ENCODE measurements at places on chromosomes 2 and 18. TPM values are rescaled to one million over a fixed set of nuclear protein-coding genes. Genes with fewer than 3 reads are reported as not detected.
A peak's percentile ranks its signal among the peaks of the same experiment; 100 is the strongest.

Gene GREB1
- 1.1 TPM for total RNA-seq

Gene ERFE
- 0.88 TPM for total RNA-seq

Gene CCDC102B
- total RNA-seq, result 9.4 TPM

Gene ATP9B
- total RNA-seq, result 29.3 TPM

Gene IL36A
- not detected for total RNA-seq

Gene PPP4R1
- total RNA-seq, result 143 TPM

Gene PLEK
- total RNA-seq, result 0.36 TPM

GRCh38 chr18:79917169-79917852 is 34.1 kb downstream of the SLC66A2 start:
- H3K36me3 ChIP-seq, result peaks cover 3% of the 10 kb centered on the region
- no peaks in the 10 kb centered on the region for H3K4me1 ChIP-seq
- DNase-seq, result peak; percentile 64
- H3K4me3 ChIP-seq, result no peak overlapping the region
- H3K27me3 ChIP-seq, result no peaks in the 10 kb centered on the region
- H3K27ac ChIP-seq, result no peak overlapping the region

- H3K27me3 ChIP-seq, result no peaks in the 10 kb centered on the region
- H3K36me3 ChIP-seq, result no peaks in the 10 kb centered on the region
- DNase-seq, result peak; percentile 63
- peaks cover 30% of the 10 kb centered on the region for H3K4me1 ChIP-seq
Observed at GRCh38 chr2:237865623-237866041, 6.2 kb downstream of the RAMP1 start.

- H3K4me3 ChIP-seq, result no peak overlapping the region
- no peaks in the 10 kb centered on the region for H3K27me3 ChIP-seq
- DNase-seq, result peak; percentile 58
- no peaks in the 10 kb centered on the region for H3K4me1 ChIP-seq
- H3K27ac ChIP-seq, result no peak overlapping the region
Observed at GRCh38 chr18:50099725-50100407, 95.1 kb downstream of the MYO5B start.

GRCh38 chr2:102832789-102833188 is 71.0 kb downstream of the TMEM182 start:
- no peaks in the 10 kb centered on the region for H3K27me3 ChIP-seq
- no peaks in the 10 kb centered on the region for H3K36me3 ChIP-seq
- no peak for DNase-seq
- H3K27ac ChIP-seq, result no peak overlapping the region

DNA sequence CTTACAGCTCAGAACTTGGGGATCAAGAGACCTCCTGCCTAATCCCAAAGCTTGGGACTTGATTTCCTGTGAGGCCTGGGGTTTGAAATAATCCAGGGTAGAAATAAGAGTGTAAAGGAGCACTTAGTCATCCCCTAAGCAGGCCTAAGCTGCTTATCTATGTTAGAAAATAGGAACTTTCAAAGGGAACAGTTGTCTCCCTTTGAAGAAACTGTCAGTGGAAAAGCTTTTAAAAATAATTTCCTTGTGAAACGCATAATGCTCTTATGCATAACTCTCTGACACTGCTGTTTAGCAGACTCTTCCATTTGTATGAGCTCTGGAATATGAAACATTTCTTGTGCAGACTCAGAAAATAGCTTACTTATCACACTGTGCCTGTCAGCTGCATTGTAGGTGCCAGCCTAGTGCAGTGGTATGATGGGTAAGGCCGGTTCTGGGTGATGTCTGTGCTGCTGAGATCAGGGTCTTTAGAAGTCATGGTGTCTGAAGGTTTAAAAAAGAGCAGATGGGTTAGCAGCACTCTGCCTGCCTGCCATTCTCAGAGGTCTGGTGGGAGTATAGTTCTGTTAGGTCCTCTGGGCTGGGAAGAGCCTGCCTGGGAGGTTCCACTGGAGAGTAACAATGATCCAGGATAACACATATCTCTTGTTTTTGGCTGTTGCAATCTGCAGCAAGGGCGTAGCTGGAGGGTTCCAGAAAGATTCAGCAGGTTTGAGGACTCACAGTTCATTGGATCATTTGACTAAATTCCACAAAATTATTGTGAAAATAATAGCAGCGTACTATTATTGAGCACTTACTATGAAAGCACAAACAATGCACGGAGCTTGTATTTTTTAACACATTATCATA is 283.2 kb upstream of the MEX3C start:
- no peaks in the 10 kb centered on the region for H3K4me1 ChIP-seq
- no peak for DNase-seq

DNA sequence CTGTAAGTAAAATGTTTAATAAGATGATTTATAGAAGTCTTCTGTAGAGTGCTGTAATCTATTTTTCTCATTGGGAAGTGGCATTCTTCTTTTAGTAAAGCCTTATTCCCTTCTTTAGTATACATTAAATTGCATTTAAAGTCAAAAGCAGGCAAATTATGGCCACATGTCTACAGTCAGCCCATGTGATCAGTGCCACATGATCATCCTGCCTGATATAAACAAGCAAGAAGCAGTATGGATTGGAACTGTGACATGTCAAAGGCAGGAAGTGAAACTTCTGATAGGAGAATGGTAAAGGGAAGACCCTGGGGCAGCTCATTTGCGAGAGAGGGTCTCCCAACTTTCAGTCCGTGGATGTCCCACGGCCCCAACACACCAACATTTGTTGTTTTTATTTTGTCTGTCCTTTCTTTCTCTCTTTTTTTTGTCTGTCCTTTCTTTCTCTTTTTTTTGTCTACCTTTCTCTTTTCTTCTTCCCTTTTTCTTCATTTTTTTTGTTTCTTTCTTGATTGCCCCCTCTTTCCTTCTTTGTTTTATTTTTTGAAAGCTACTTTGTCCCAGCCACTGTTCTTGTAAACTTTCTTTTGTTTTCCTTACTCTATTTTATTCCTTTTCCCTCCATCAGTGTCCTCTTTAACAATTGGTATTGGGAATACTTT is 154.9 kb downstream of the DTNA start:
- H3K4me1 ChIP-seq, result no peaks in the 10 kb centered on the region
- H3K4me3 ChIP-seq, result no peak overlapping the region
- no peak overlapping the region for H3K27ac ChIP-seq
- H3K36me3 ChIP-seq, result no peaks in the 10 kb centered on the region
- no peak for DNase-seq
- no peaks in the 10 kb centered on the region for H3K27me3 ChIP-seq

GRCh38 chr2:106142683-106143082 is 51.4 kb downstream of the UXS1 start:
- DNase-seq, result no peak
- H3K36me3 ChIP-seq, result no peaks in the 10 kb centered on the region
- H3K27ac ChIP-seq, result no peak overlapping the region
- H3K4me1 ChIP-seq, result peaks cover 11% of the 10 kb centered on the region
- H3K27me3 ChIP-seq, result no peaks in the 10 kb centered on the region

- H3K27ac ChIP-seq, result no peak overlapping the region
- no peaks in the 10 kb centered on the region for H3K36me3 ChIP-seq
- no peaks in the 10 kb centered on the region for H3K27me3 ChIP-seq
- peak; percentile 70 for DNase-seq
Observed at GRCh38 chr2:1713142-1713838, 31.0 kb downstream of the PXDN start.

- no peak overlapping the region for H3K4me3 ChIP-seq
- no peaks in the 10 kb centered on the region for H3K27me3 ChIP-seq
- no peak overlapping the region for H3K27ac ChIP-seq
- no peak for DNase-seq
- no peaks in the 10 kb centered on the region for H3K4me1 ChIP-seq
Observed at GRCh38 chr2:16722677-16723076, 57.0 kb upstream of the CYRIA start.

DNA sequence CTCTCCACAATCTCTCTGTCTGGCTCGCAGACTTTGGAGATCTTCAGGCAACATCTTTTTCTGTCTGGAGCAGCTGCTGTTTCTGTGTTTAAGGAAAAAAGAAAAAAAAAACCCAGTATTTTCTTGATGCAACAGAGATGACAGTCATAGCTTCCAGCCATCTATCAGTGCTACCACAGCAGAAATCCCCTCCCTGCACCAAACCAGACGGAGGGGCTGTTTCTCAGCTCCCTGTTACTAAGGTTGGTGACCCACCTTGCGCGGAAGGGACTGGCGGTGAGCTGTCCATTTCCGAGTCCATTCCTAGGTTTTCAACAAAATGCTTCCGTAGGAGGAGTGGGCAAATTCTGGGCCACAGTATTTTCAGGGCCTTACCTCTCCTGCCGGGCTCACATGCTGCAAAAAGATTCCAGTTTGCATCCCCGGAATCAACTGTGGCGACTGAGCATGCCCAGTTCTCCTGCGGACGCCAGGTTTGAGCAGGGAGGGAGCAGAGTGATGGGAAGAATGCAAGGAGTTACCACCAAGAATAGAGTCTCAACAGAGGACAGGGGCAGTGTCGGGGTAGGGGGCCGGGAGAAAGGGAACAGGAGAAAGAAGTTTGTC is 1.2 kb downstream of the SLC4A10 start:
- no peak overlapping the region for H3K27ac ChIP-seq
- no peaks in the 10 kb centered on the region for H3K4me1 ChIP-seq
- DNase-seq, result no peak

GRCh38 chr2:136029149-136029548 is 43.7 kb upstream of the DARS1 start:
- H3K4me3 ChIP-seq, result no peak overlapping the region
- no peaks in the 10 kb centered on the region for H3K36me3 ChIP-seq
- H3K27me3 ChIP-seq, result no peaks in the 10 kb centered on the region
- H3K27ac ChIP-seq, result no peak overlapping the region

- H3K27me3 ChIP-seq, result no peaks in the 10 kb centered on the region
- no peak overlapping the region for H3K27ac ChIP-seq
- H3K4me3 ChIP-seq, result no peak overlapping the region
- no peaks in the 10 kb centered on the region for H3K36me3 ChIP-seq
Observed at GRCh38 chr18:4581966-4582365, 126.9 kb upstream of the DLGAP1 start.

- H3K27me3 ChIP-seq, result no peaks in the 10 kb centered on the region
- H3K4me3 ChIP-seq, result no peak overlapping the region
- no peaks in the 10 kb centered on the region for H3K4me1 ChIP-seq
- no peak for DNase-seq
Observed at GRCh38 chr18:55743736-55744135, 155.7 kb upstream of the TCF4 start.

GRCh38 chr18:8706791-8707555 is 1.6 kb downstream of the MTCL1 start:
- DNase-seq, result peak; percentile 93
- H3K27ac ChIP-seq, result peak overlapping the region; percentile 32
- peak overlapping the region; percentile 85 for H3K4me3 ChIP-seq
- no peaks in the 10 kb centered on the region for H3K27me3 ChIP-seq
- peaks cover 5% of the 10 kb centered on the region for H3K36me3 ChIP-seq
- H3K4me1 ChIP-seq, result peaks cover 10% of the 10 kb centered on the region

- H3K36me3 ChIP-seq, result no peaks in the 10 kb centered on the region
- H3K27ac ChIP-seq, result no peak overlapping the region
- DNase-seq, result no peak
- no peaks in the 10 kb centered on the region for H3K27me3 ChIP-seq
- H3K4me3 ChIP-seq, result no peak overlapping the region
Observed at GRCh38 chr18:57243624-57244179, 96.8 kb downstream of the BOD1L2 start.

DNA sequence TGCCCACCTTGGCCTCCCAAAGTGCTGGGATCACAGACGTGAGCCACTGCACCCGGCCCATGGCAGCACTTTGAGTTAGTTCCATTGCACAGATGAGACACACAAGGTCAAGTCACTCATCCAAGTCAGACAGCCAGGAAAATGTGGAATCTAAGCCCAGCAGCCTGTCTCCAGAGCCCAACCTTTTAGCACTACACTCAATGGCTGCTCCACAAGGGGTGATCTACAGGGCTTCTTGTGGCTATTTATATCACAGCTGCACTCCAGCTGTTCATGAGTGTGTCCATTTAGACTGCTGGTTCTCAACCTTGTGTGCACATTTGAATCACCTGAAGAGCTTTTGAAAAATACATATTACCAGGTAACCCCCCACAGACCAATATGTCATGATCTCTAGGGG is 72.9 kb upstream of the RPL31 start:
- no peak overlapping the region for H3K4me3 ChIP-seq
- DNase-seq, result no peak
- no peak overlapping the region for H3K27ac ChIP-seq
- H3K27me3 ChIP-seq, result peaks cover 3% of the 10 kb centered on the region

- H3K27ac ChIP-seq, result no peak overlapping the region
- H3K4me1 ChIP-seq, result no peaks in the 10 kb centered on the region
- H3K27me3 ChIP-seq, result no peaks in the 10 kb centered on the region
Observed at GRCh38 chr2:51535763-51536162, 503.8 kb upstream of the NRXN1 start.

GRCh38 chr2:24984912-24985311 is 13.2 kb upstream of the DNAJC27 start:
- peaks cover 10% of the 10 kb centered on the region for H3K4me1 ChIP-seq
- no peak for DNase-seq
- H3K27me3 ChIP-seq, result no peaks in the 10 kb centered on the region

- no peaks in the 10 kb centered on the region for H3K36me3 ChIP-seq
- H3K4me1 ChIP-seq, result peaks cover 13% of the 10 kb centered on the region
- no peak overlapping the region for H3K27ac ChIP-seq
- no peaks in the 10 kb centered on the region for H3K27me3 ChIP-seq
- H3K4me3 ChIP-seq, result no peak overlapping the region
- DNase-seq, result no peak
Observed at GRCh38 chr2:238872628-238873380, 24.9 kb downstream of the TWIST2 start.

GRCh38 chr18:27500531-27500930 is 315.4 kb upstream of the CHST9 start:
- no peaks in the 10 kb centered on the region for H3K4me1 ChIP-seq
- no peak overlapping the region for H3K4me3 ChIP-seq
- no peak for DNase-seq
- H3K27ac ChIP-seq, result no peak overlapping the region

All from osteoblast (primary cell).